ENCODE measurements at places on chromosomes 7 and 10.
A peak's percentile ranks its signal among the peaks of the same experiment; 100 is the strongest.

DNA sequence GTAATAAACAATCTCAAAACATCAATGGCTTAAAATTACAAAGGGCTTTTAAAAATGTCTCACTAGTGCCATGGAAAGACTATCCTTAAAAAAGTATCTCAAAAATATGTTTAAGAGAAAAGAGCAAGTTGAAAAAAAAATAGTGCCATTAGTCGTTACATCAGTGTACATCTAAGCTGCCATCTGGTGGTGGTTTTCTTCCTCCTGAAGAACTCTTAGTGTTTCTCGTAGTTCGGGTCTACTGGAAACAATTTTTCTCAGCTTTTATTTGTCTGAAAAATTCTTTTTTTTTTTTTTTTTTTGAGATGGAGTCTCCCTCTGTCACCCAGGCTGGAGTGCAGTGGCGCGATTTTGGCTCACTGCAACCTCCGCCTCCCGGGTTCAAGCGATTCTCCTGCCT is 5.9 kb upstream of the GARIN1A start:
- DNase-seq, result no peak

- no peak for DNase-seq
Observed at GRCh38 chr7:135822376-135822775, 73.8 kb upstream of the FAM180A start.

- no peak for DNase-seq
Observed at GRCh38 chr10:20457649-20458048, 439.5 kb downstream of the NEBL start.

GRCh38 chr7:25774675-25775074 is 377.3 kb upstream of the NFE2L3 start:
- no peak for DNase-seq

DNA sequence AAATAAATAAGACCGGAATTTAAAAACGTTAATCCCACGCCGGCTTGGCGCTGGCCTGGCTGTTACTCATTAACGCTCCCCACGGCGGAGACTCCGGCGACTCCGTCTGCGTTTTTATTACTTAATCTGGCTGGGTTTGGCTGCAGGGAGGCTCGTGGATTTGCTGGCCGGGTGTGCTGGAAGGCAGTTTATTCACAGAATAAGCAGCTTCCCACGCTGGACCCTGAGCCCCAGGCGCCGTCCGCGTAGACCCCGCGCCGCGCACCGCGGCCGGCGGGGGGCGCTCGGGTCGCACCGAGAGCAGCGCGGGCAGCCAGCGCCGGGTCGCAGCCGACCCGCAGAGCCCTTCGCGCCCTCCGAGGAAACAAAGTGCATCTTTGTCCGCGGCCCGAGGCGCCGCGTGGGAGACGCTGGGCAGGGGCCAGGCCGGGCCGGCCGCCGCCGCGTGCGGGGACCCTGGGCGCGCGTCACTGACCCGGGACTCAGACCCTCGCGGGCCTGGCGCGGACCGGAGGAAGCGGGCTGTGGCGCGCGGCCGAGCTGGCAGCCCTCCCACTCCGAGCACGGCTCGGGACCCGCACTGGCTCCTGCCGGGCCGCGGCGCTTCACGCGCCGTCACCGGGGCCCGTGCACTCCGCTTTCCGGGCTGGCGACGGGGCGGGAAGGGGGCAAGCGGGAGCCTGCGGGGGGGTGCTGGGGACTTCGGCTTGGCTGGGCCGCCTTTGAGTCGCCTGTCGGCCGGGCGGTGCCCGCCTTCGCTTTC is 587 bp upstream of the GRK5 start:
- DNase-seq, result no peak

DNA sequence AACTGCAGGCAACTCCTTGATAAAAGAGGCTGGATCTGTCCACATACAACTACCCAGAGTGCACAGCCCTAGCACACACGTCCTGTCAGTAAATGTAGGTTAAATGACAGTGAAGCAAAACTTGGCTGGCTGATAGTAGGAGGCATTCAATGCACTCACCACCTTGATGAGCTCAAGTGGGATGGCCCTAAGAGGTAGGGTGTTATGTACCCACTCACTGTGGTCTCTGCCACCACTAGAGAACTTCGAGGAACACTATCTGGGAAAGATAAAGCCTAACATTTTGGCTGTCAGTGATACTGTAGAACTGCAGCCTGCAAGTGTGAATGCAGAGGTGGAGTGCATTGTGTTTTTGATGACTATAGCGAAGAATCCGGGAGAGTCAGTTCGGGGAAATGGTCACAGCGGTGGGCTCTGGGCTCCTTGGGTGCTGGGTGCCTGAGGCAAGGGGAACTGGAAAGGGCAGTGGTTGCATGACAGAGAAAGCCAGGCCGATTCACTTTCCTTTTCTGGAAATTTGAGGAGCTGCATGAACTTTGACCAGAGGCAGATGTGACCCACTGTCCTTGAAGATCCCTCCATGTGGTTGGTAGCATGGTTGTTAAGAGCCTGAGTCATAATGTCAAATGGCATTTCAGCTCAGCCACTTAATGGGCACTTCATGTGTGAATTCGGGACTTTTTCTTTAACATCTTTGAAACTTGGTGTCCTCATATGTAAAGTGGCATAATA is 93.1 kb upstream of the ZPBP start:
- no peak for DNase-seq

GRCh38 chr10:94546049-94546900 is 687 bp downstream of the HELLS start:
- DNase-seq, result no peak

- no peak for DNase-seq
Observed at GRCh38 chr10:128727114-128727513, 600.9 kb upstream of the MKI67 start.

DNA sequence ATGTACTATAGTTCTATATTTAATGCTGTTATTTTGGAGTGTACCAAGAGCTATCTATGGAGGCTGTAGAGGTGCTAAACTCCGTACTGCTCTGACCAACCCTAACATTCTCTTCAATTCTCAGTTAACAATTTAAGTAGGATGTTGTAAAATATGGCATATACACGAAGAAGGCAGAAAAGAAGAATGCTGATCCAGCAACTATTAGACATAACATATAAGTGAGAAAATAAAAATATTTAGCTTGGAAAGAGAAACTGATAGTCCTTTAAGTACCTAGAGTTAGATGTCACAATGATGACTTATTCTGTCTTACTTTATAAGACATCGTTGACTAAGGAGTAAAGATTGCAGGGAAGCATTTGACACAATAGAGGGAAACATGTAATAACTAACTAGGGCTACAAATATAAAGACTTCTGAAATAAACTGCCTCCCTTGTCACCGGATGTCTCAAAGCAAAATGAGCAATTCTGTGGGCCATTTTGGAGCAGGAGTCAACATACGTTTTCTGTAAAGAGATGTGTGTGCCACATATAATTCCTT is 159.5 kb downstream of the CPEB3 start:
- DNase-seq, result no peak

DNA sequence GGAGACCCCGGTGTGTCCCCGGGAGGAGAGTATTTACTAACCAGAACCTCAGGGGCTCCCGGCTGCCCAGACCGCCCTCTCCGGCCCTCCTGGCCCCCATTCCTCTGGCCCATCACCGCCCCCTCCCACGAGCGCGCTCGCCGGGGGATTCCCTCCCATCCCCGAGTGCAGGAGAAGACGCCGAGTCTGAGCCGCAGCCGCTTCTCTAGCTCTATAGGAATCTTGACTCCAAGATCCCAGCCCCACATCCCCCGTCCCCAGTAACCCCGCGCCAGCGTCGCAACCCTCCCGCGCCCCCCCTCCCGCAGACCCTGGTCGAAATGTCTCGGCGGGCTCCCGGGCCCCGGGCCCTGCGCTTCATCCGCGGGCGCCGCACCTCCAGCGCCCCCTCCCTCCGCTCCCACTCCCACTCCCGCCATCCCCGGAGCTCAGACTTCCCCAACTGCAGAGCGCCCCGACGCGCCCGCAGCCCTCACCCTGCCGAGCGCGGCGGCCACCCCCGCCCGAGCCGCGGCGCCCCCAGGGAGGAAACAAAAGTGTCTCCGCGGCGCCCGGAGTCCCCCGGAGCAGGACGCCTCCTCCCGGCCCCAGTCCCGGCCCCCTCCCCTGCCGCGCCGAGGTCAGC is 541 bp downstream of the ELMO1 start:
- DNase-seq, result no peak

DNA sequence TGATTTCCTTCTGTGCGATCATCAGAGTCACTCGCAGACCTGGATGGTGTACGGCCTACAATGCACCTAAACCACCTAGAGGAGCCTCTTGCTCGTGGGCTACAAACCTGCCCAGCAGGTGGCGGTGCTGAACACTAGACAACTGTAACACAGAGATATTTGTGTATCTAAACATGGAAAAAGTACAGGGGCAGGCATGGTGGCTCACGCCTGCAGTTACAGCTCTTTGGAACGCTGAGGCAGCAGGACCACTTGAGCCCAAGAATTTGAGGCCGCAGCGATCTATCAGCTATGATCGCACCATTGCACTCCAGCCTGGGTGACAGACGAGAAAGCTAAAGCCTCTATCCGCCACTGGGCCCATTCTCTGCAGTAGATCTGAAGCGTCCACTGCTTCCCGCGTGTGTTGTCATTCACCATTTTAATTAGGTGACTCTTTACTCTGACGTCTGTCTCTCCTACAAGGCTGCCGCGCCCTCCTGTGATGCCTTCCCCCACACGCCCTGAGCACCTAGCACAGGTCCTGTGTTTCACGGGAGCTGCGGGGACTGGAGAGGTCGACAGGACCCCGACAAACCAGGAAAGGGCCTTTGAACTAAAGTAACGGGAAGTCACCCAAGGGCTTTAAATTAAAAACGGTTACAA is 774 bp downstream of the TUBGCP2 start:
- peak; percentile 66 for DNase-seq

- no peak for DNase-seq
Observed at GRCh38 chr10:74289951-74290350, 138.9 kb downstream of the ADK start.

- no peak for DNase-seq
Observed at GRCh38 chr10:62005281-62005680, 103.8 kb downstream of the ARID5B start.

DNA sequence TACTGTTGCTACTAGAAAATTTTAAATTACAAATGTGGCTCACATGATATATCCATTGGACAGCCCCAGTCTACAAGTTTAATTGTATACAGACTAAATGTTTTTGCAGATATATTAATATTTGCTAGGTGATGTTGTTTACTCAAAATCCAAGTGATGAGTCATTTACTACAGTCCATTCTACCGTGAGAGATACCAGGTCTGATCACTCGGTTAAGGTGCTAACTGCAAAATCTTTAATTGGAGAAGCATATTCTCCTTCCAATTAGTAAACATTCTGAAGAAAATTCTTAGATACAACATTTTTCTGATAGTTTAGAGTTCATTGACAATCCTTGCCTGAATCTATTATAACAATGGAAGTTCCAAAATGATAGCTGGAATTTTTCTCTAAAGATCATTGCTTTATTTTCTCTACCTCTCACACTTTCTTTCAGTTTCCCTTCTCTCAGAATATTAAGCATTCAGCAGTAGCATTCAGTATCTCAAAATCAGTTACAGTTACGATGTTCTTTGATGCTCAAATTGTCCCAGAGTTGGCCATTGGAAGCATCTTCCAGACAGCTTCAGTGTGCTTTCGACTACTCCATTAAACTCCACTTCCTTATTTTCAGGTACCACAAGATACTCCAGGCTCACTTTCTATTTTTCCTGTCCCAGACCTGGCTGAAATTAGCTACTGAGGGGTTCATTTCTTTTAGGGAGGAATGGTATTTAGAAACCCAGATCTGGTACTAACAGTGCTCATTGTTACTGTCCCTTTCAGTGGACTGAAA is 2.3 kb downstream of the ABCB1 start:
- DNase-seq, result no peak

GRCh38 chr7:23717788-23718187 is 7.8 kb downstream of the STK31 start:
- DNase-seq, result no peak

DNA sequence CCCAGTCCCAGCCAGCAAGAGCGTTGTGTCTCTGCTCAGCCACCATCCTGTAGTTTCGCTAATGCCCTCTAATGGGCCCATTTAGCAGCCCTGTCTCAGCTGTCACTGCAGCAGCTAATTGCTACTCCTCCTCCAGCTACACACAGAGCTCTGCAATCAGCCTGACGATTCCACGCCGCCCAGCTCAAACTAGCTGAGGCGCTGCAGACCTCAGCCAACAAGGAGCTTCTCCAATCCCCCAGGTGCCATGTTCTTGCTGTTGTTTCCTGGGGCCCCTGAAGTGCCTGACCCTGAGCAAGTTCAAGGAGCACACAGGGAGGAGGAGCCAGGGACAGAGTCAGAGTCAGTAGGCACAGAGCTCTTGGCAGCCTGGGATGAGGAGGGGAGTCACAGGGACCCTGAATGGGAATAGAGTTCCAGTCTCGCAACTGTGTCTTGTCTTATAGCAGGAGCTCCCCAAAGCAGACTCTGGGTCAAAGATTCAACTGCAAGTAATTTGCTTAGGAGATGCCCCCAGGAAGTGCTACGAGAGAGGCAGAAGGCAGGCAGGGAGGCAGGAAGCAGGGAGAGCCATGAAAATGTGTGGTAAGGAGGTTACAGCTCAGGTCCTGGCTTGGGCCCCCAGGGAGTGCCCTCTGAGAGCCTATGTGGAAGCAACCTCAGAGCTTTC is 135.8 kb upstream of the UNC5B start:
- no peak for DNase-seq

DNA sequence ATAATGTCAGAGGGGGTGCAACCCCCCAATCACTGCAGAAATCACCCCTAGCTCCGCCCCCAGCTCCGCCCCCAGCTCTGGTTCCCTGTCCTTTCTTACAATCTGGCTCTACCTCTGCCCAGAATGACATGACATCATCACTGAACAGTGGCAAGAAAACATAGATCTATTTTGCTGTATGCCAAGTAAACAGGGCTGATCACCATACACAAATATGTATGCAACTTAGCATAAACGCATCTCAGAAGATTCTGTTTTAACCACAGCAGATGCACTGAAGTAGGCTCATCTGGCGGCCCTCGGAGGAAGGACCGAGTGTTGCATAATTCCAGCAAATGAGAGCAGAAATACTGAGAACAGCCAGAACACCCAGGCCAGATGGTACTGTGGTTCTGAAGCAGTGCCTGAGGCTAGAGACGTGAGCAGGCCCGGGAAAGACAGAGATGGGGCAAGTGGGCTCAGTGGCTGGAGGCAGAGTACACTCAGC is 293.3 kb upstream of the KLF14 start:
- no peak for DNase-seq

DNA sequence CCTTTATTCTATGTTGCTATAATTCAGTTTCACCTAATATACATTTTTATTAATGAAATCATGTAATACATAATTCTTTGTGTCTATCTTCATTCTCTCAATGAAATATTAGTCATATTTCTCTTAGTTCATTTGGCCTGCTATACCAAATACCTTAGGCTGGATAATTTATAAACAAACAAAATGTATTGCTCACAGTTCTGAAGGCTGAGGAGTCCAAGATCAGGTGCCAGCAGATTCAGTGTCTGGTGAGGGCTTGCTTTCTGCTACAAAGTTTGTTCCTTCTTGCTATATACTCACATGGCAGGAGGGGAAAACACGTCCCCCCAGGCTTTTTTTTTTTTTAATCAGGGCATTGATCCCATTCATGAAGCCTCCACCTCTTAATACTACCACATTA is 143.4 kb upstream of the GRB10 start:
- no peak for DNase-seq

- peak; percentile 93 for DNase-seq
Observed at GRCh38 chr7:33986951-33987947, 81.9 kb downstream of the BMPER start.
